T-helper 1 cell (primary cell): ENCODE measurements at places on chromosomes 1 and 21.

GRCh38 chr1:17688217-17688810 lies 66.8 kb upstream of the ACTL8 start:
- DNase-seq = no peak

DNA sequence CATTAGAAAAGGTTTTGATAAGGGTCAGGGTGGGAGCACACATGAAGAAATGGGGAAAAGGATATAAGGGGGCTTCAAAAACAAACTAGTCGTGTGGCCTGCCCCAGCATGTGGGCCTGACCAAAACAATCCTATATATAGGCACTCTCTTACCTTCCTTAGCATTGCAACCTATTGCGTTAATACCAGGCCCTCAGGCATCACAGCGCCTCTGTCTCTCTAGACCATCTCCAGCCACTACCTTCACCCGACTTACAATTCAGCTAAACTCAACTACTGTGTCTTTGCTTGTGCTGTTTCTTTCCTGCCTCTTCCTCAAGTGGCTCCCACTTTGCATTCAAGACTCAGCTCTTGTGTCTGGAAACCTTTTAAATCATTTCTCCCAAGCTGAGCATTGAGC lies 47.0 kb upstream of the GJA5 start:
- no peak for DNase-seq

GRCh38 chr1:43731867-43732531 lies 24.7 kb downstream of the ST3GAL3 start:
- DNase-seq = no peak

- DNase-seq = peak; percentile 25
Measured at GRCh38 chr1:76494807-76495206, 372.5 kb upstream of the ST6GALNAC5 start.

- DNase-seq = no peak
Measured at GRCh38 chr21:39430457-39430856, 15.1 kb downstream of the LCA5L start.

- no peak for DNase-seq
Measured at GRCh38 chr1:161864577-161864976, 98.5 kb downstream of the ATF6 start.
